ENCODE measurements at places on chromosomes 11 and 22. TPM values are rescaled to one million over a fixed set of nuclear protein-coding genes. Genes with fewer than 3 reads are reported as not detected.

OR4S2 gene
- total RNA-seq: not detected

MS4A3 gene
- not detected for total RNA-seq

NXPE4 gene
- total RNA-seq: not detected

UNC93B1 gene
- 133 TPM for total RNA-seq

MS4A6A gene
- 0.22 TPM for total RNA-seq

PRDM11 gene
- 23.6 TPM for total RNA-seq

KRTAP5-2 gene
- not detected for total RNA-seq

APOL4 gene
- not detected for total RNA-seq

NFAM1 gene
- 0.18 TPM for total RNA-seq

TBC1D10A gene
- 20.4 TPM for total RNA-seq

TRPC6 gene
- not detected for total RNA-seq

SHISAL1 gene
- not detected for total RNA-seq

FDX1 gene
- 8.7 TPM for total RNA-seq

GAL gene
- not detected for total RNA-seq

P2RX6 gene
- total RNA-seq: 0.67 TPM

HOATZ gene
- not detected for total RNA-seq

AMOTL1 gene
- total RNA-seq: 1.0 TPM

ARHGAP32 gene
- 6.0 TPM for total RNA-seq

YAP1 gene
- total RNA-seq: not detected

APLNR gene
- total RNA-seq: not detected
